ENCODE measurements at places on chromosomes 13 and 19. TPM values are rescaled to one million over a fixed set of nuclear protein-coding genes. Genes with fewer than 3 reads are reported as not detected.

The ZNF880 gene
- 32.2 TPM for total RNA-seq

The FXYD3 gene
- total RNA-seq, result 2.7 TPM

The ACOD1 gene
- not detected for total RNA-seq

The SLC10A2 gene
- total RNA-seq, result not detected

The PPFIA3 gene
- 92.1 TPM for total RNA-seq

The ZNF324 gene
- 21.6 TPM for total RNA-seq

The ZNF575 gene
- total RNA-seq, result 7.4 TPM

The CELF5 gene
- total RNA-seq, result 100 TPM

The DIRAS1 gene
- total RNA-seq, result 214 TPM

The ZNF543 gene
- total RNA-seq, result 13.5 TPM

The CNN1 gene
- total RNA-seq, result 5.6 TPM

The ZSWIM4 gene
- total RNA-seq, result 8.0 TPM

The ZNF540 gene
- 28.7 TPM for total RNA-seq

The CYP4F12 gene
- total RNA-seq, result 2.5 TPM

The LCP1 gene
- total RNA-seq, result 9.3 TPM

The LHB gene
- total RNA-seq, result not detected

The ARHGAP45 gene
- 10.2 TPM for total RNA-seq

The CEACAM1 gene
- 0.17 TPM for total RNA-seq

The DGKH gene
- total RNA-seq, result 25.3 TPM

The CLEC17A gene
- 1.2 TPM for total RNA-seq

The PABPC3 gene
- 0.46 TPM for total RNA-seq

The MKNK2 gene
- total RNA-seq, result 59.9 TPM

The SLC17A7 gene
- 375 TPM for total RNA-seq

The ZNF135 gene
- total RNA-seq, result 12.8 TPM

The FOXA3 gene
- total RNA-seq, result not detected

The EDDM13 gene
- not detected for total RNA-seq

The LGI4 gene
- total RNA-seq, result 68.9 TPM

The ZNF442 gene
- 5.2 TPM for total RNA-seq

The FFAR2 gene
- total RNA-seq, result 0.29 TPM

The SYT3 gene
- 21.3 TPM for total RNA-seq

The TBC1D4 gene
- 29.4 TPM for total RNA-seq

The APOC4 gene
- not detected for total RNA-seq

The WDR87 gene
- total RNA-seq, result not detected

The HOMER3 gene
- 24.2 TPM for total RNA-seq

The RINL gene
- total RNA-seq, result 11.4 TPM

The NLRP5 gene
- not detected for total RNA-seq
